ENCODE measurements at places on chromosomes 7 and 10.

DNA sequence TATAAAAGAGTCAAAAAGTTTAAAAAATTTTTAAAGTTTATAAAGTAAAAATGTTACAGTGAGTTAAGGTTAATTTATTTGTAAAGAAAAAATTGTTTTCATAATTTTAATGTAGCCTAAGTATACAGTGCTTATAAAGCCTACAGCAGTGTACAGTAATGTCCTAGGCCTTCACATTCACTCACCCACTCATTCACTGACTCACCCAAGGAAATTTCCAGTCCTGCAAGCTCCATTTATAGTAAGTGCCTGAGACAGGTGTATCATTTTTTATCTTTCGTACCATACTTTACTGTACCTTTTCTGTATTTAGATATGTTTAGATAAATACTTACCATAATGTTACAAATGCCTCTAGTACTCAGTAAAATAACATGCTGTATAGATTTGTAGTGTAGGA, 269.7 kb upstream of the PHF14 start:
- peak; percentile 66 for DNase-seq

DNA sequence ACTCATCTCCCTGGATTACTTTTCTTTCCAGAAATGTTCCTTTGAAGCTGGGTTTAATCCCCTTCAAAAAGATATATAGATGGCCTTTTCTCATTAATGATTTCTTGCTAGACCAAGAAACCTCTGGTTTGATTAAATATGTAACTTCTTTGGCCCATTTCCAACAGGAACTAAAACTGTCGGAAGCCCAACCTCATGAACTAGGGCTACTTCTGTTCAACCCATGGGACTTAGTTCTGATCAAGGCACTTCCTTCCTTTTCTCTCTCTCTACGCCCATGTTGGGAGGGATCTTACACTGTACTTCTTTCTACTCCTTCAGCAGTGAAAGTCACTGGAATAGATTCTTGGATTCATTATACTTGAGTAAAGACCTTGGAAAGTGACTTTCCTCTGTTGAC, 83.6 kb downstream of the TMEM106B start:
- DNase-seq, result no peak

DNA sequence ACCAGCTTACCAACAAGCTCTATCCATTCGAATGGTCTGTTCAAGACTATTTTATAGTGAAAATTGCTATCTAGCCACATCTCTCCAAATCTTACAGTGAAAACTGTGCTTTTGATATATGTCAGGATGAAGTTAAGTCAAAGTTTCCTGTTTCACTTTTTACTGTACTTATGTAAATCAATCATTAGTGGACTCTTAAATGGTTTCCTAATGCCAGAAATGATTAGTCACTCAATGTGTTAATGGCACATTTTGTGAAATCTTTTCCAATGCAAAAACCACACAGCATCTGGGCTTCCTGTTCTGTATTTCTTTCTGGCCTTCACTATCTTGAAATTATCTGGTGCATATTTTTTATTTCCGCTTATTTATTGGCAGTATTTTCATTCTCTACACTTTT, 87.3 kb upstream of the STEAP1B start:
- DNase-seq, result peak; percentile 62

DNA sequence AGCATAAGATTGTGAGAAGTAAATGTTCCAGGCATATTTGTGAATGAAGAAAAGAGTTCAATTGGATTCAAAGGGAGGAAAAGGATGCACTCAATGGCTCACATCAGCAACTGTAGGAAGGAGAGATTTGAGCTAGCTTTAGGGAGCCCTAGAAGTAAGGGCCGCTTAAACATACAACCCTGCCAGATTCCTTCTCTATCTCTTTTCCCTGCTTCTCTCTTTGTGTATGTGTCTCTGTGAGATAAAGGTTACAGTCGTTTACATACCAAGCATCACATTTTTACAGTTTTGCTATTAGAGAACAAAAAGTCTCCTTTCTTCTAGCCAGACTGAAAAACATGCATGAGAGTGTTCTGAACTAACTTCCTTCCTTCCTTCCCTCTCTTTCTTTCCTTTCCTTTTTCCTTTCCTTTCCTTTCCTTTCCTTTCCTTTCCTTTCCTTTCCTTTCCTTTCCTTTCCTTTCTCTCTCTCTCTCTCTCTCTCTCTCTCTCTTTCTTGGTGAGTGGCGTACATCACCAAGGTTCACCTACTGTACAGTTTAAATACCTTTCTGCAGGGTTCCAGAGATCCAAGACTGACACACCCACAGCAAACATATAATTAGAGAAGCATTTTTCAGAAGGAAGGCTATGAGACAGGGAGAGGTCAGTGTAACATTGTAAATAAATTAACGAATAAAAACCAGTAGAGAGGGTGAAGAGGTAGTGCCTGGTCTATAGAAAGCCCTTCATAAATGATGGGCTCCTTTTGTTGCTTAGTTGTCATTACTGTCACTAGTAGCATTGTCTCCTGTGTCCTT, 240.4 kb downstream of the ARL4A start:
- no peak for DNase-seq

GRCh38 chr7:157941210-157941609, 604.4 kb downstream of the DNAJB6 start:
- no peak for DNase-seq

- peak; percentile 30 for DNase-seq
Observed at GRCh38 chr10:90819911-90820310, 37.9 kb downstream of the HTR7 start.

GRCh38 chr7:40587419-40587818, 452.6 kb downstream of the SUGCT start:
- DNase-seq, result no peak

GRCh38 chr7:64907641-64908326, 4.7 kb downstream of the ZNF273 start:
- no peak for DNase-seq

DNA sequence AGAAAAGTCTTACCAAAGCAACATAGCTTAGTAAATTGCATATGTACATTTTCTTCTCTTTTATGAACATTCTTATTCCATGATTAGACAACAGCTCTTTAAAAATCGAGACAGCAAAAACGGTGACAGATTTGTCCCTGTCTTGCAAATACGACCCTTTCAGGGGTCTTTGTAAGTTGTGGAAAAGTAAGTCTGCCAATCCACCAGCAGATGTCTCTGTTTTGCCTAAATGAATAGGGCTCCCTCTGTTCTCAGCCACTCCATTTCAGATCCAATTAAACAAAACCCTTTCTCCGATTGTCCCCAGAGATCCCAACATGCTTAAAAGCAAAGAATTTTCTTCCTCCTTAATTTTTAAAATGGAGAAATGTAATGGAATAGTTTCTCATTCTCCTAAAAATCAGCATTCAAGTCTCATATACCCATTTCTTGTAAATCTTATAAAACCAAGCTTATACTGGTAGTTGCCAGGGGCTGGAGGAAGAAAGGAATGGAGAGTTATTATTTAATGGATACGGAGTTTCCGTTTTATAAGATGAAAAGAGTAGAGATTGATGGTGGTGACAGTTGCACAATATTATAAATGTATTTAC, 61.0 kb upstream of the NFE2L3 start:
- DNase-seq, result peak; percentile 68

DNA sequence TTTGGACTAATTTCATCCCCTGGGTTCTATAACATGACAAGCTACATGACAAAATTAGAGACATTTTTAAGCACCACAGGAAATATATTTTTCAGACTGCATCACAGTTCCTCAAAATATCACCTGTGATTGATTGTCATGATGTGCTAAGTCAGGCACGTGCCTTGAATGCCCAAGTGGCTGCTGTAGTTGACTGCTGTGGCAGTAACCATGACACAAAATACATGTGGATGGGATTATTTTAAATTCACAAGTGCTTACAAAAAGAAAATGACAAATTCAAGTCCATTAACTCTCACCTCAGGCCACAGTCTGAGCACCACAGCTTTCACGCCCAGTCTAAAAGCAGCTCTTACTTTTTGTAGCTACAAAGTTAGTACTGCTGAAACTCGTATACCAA, 45.5 kb downstream of the TNPO3 start:
- DNase-seq, result no peak

DNA sequence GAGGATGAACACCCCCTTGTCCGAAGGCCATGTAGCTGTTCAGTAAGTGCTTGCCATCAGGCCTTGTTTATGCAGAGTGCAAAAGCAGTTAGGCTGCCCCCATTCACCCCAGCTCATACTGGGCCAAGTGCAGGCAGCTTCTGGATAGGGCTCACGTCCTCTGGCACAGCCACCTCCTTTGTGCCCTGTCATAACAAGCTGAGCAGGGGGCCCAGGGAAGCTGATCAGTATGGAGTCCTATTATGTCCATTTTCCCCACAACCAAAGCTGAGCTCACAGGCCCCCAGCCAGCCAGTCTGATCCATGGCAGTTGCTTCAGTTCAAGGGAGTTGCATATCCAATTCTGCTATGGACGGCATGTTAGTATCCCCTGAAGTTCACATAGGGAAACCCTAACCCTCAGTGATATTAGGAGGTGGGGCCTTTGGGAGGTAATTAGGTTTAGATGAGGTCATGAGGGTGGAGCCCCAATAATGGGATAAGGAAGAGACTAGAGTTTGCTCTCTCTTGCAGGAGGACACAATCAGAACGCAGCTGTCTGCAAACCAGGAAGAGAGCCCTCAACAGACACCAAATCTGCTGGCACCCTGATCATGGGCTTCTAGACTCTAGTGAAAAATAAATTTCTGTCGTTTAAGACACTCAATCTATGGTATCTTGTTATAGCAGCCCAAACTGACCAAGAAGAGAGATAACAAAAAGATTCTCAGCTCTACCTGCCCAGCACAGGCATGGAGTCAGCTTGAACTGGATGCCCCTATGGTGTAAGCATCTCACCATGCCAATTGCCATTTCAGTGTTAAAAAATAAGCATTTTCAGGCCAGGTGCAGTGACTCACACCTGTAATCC, 155.9 kb downstream of the FGFR2 start:
- no peak for DNase-seq

DNA sequence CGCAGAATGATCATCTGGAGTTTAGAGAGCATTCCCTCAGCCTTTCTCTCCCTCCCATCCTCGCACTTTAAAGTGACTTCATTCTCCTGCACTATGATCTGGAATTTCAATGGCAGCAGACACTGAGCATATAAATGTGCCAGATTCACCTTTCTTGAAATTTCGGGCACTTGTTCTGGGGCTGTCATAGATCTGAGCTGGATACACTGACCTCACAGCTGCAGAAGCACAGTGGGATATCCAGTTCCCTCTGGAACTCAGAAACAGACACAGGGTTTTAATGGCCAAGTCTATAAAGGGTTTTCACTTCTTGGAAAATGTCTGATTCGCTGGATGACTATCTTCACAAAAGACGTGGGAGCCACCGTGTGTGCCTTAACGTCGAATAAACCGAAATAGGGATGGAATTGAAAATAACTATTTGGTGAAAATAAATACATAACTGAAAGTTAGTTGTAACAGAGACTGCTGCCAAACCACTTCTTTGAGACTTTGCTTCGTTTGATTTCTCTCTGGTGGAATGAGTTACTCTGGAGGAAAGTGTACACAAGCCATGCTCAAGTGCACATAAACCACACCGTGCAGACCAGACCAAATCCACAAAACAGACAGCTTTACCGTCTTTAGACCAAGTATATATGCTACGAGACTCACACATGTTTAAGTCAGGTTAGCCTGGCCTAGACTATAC, 126.1 kb downstream of the SVIL start:
- DNase-seq, result no peak

DNA sequence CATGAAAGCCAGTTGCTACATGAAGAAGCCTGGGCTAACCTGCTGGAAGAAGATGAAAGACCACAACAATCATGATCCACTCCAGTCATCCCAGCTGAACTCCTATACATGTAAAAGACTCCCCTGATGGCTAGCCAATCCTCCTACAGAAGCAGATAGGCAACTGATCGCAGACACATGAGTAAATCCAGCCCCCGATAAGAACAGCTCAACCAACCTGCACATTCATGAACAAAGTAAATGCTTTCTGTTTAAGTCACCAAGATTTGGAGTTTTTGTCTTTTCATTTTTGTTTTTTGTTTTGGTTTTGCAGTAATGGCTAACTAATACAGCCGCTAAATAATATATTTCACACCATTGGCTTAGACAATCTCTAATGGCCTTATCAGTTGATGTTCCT, 53.7 kb downstream of the PRLHR start:
- DNase-seq, result no peak

- no peak for DNase-seq
Observed at GRCh38 chr7:137243741-137244140, 99.8 kb downstream of the PTN start.

DNA sequence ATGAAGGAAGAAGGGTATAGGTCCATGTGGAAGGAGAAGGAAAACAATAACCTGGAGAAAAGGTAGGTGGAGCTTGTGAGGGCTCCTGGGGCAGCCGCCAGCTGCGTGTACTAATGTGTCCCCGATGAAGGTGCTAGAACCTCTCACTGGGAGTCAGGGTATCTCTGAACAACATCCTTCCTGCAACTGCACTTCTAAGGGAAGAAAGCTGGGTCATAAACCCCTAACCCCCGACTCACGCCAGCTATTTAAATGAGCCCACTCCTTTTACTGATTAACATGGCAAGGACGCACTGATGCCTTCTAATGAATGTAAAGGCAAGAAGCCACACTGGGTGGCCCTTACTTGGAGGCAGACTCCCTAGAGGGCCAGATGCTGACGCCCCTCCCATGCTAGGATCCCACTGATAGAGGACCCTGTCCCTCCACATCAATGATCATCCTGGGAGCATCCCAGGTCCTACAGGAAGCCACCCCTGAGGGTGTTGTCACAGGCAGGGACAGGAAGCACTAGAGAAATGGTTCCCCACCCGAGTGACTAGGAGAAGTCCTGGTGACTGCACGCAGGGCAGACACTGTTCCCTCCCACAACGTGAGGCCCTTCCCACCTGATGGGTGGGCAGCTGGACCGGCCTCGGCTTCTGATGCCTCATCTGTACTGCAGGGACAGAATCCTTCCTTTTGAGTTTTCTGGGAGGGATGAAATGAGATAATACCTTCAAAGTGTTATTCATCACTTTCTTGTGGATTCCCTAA, 20.4 kb downstream of the JCAD start:
- no peak for DNase-seq

- no peak for DNase-seq
Observed at GRCh38 chr7:1053002-1053411, 8.7 kb downstream of the GPR146 start.

DNA sequence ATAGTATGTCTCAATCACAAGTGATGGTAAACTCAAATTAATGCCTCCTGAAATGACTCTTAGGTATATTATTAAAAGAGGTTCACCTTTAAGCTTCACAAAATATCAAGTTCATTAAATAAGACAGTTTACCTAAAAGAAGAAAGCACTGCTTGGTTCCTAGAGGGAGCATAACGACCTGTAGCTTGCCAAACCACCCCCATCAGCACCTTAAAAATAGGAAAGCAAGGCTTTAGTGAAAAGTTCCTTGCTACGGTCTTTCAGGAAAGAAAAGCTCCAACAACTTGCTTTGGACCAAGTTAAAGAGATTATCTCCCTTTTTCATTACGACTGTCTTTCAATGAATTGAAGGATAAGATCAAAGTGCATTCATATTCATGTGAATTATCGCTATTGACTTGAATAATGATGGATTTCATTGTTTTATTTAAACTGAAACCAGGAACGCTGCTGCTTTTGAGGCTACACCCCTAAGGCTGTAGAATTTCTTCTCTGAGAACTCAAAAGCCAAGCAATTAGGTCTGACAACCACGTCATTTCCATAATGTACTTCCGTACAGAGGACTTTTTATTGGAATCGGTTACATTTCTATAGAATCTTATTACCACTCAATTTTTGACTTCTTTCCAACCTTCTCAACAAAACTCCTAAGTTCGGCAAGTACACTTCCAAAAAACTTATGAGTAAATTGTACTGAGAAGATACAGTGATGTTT, 7.0 kb upstream of the SPAG6 start:
- DNase-seq, result no peak
